ENCODE measurements at places on chromosomes 11 and 22.

DNA sequence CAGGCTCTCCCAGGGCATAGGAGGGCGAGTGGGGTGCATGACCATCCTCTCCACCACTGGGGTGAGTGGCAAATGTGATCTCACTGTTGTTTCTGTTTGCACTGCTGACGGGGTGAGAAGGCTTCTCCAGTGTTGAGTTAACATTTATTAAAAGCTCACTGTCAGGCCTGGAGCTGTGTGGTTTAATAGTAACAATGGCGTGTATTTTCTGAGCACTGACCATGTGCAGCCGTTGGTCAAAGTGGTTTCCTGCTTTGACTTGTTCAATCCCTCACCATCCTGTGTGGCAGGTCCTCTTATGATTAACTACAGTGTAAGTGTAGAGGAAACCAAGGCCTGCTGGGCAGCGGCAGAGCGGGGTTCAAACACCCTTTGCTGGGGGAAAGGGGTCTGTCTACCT, 4.4 kb downstream of the A4GALT start:
- DNase-seq = no peak

- no peak for DNase-seq
Observed at GRCh38 chr11:19398273-19398672, 157.5 kb upstream of the E2F8 start.

GRCh38 chr11:119983816-119984215, 154.1 kb downstream of the TRIM29 start:
- DNase-seq = no peak

DNA sequence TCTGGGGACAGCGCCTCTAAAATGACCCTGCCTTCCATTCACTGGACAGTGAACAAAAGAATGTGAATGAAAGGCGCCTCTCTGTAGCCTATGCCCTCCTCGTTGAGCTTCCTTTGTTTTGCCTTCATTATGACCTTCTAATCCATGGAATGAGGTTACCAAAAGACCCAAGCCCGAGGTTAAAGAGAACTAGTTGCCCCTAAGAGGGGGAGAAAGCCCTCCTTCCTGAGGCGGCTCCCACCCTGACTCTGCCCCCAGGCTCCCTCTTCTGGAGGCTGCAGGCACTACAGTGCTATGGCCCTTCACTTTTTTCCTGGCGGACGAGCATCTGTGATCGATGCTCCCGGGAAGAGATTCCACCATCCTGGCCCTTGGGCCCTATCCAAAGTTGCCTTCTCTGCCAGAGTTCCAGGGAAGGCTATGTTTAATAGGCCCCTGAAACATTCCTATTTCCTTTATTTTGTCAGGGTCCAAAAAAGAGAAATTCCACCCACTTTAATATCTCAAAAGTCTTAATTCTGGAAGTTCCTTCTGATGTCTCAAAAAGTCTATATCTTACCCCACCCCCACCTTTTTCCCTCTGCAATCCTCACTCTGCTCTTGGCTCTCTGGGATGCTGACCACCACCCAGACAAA, 147.3 kb downstream of the FEZ1 start:
- no peak for DNase-seq

DNA sequence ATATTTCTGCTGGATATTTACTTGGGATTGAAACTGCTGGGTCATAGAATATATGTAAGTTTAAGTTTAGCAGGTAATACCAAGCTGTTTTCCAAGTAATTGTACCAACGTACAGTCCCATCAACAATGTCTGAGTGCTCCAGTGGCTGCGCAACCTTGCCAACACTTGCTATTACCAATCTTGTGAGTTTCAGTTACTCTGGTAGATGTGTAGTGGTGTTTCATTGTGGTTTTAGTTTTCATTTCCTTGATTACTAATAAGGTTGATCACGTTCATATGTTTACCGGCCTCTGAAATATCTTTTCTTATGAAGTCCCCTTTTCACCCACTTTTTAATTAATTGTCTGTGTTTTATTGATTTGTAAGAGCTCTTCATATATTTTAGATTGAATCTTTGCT, 370.6 kb upstream of the CADM1 start:
- DNase-seq = no peak

DNA sequence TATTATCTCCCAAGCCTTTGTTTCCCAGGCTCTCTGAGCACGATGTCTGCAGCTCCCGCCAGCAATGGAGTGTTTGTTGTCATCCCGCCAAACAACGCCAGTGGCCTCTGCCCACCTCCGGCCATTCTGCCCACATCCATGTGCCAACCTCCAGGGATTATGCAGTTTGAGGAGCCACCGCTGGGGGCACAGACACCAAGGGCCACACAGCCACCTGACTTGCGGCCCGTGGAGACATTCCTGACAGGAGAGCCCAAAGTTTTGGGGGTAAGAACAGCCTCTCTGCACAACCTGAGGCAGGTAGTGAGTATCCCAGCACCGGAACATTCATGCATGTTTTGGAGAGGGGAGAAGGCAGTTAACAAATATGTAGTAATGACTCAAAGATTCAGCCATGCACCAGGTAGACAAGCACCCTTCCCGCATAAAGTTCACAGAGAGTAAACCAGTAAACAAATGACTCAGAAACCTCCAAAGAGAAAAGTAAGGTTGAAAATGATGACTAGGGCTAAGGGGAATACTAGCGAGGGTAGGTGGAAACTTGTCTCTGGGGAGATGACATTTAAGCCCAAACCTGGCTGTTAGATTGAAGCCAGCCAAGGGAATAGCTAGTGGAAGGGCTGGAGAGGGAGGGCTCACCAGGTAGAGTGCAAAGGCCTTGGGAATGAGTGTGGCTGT, 7.2 kb downstream of the MS4A15 start:
- DNase-seq = no peak
